Thoracic aorta endothelial cell (primary cell): ENCODE measurements at places on chromosomes 2 and 18. TPM values are rescaled to one million over a fixed set of nuclear protein-coding genes. Genes with fewer than 3 reads are reported as not detected.

PTPRN gene
- total RNA-seq: not detected in 2 replicates

NIF3L1 gene
- total RNA-seq: 17.2 and 18.5 TPM in 2 replicates

SLC9A4 gene
- total RNA-seq: not detected in 2 replicates

BOLL gene
- not detected in 2 replicates for total RNA-seq

SPDYA gene
- total RNA-seq: 1.5 and 2.7 TPM in 2 replicates

CPS1 gene
- total RNA-seq: 6.8 and 12.8 TPM in 2 replicates

GLI2 gene
- 0.13 TPM in 1 of 2 replicates, not detected in the other for total RNA-seq

FSHR gene
- not detected in 2 replicates for total RNA-seq

CCT7 gene
- 486 and 504 TPM in 2 replicates for total RNA-seq

HNMT gene
- total RNA-seq: 15.4 and 15.7 TPM in 2 replicates

SFT2D3 gene
- total RNA-seq: 3.2 and 4.9 TPM in 2 replicates

KLHL30 gene
- total RNA-seq: not detected in 2 replicates

NGEF gene
- total RNA-seq: 0.50 and 1.5 TPM in 2 replicates

FN1 gene
- 1,060 and 2,196 TPM in 2 replicates for total RNA-seq

DSG1 gene
- not detected in 2 replicates for total RNA-seq

KIF5C gene
- under 0.01 and 0.14 TPM in 2 replicates for total RNA-seq

FNDC4 gene
- 17.3 and 18.1 TPM in 2 replicates for total RNA-seq

DPP10 gene
- not detected in 2 replicates for total RNA-seq

CHRNA1 gene
- 0.07 and 1.2 TPM in 2 replicates for total RNA-seq

CD8B gene
- not detected in 2 replicates for total RNA-seq
